Esophagus mucosa (tissue), 1 donor: ENCODE measurements at places on chromosomes 11 and 22. TPM values are rescaled to one million over a fixed set of nuclear protein-coding genes. Genes with fewer than 3 reads are reported as not detected.

DNA sequence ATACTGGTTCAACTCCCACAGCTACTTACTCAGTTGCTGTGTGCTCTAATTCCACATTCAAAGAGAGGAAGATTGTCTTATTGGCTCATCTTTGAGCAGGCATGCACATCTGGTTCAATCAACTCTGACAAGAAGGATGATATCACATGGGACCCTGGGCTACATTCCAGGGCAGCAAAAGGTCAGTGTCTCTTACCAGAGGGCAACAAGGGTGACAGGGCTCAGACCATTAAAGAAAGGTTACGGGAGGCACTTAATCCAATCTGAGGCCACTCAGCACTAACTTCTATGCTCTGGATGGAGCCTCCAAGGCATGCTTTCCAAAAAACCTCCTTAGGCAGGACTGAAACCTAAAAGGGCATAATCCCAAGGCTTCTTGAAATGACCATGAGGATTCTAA, 549.4 kb upstream of the API5 start:
- ATAC-seq: no peak

GRCh38 chr22:45271667-45272201, 13.0 kb upstream of the UPK3A start:
- no peak for ATAC-seq

GRCh38 chr11:46321757-46322156, 25.5 kb upstream of the DGKZ start:
- peak; percentile 39 for ATAC-seq

DNA sequence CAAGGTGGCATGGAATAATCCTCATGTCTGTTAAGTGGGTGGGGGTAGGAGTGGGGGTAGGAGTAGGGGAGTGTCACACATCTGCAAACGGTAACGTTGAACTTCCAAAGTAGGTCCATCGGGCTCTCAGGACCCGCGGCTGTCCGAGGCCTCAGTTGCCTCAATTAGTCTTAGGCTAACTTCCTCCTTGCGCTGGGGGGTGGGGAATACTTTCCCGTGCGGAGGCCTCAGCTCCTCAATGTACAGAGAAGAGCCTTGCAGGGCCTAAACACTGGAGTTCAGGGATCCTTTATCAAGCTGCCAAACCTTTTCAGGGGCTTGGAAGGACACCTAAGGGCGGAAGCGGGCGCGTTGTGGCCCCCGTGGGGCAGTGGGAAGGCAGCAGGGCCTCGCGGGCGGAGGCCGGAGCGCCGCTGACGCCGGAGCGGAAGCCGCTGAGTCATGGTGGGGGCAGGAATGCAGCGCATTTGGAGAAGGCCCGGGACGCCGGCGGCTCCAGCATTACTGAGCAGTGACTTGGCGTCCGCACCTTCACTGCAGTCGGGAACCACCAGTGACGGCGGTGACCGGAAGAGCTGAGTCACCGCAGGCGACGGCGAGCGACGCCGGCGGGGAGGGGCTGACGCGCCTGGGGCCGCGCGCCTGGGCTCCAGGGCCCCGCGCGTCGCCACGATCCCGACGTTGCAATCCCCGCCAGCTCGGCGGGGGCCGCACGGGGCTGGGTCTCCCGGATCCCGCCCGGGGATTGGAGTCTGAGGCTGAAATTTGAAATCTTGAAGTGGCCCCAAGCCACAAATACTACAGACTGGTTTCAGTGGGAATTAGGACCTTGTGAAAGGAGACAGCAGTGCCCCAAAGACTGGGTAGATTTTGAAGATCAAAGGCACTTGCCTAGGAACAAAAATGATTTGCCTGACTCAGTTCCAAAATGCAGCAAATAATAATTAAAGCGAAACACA, 20.2 kb upstream of the IPO7 start:
- ATAC-seq: peak; percentile 98

- no peak for ATAC-seq
These were observed 1.7 kb upstream of the RCOR2 start for GRCh38 chr11:63918507-63919191.

DNA sequence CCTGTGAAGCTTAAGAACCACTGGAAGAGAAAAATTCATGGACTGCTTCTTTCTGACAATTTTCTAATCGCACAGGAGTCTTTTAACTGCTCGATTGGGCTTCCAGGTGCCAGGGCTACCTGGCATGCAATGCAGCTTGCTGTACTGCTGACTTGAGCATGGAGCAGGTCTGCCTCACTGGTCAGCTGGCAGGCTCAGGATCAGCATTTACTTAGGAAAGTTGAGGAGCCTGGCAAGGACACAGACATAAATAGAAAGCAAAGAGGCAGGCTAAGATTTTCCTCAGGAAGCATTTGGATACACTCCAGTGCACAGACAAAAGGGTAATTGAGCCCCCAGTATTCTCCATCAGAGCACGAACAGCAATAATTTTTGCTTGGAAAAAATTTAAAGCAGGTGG, 163.5 kb downstream of the CSNK2A3 start:
- ATAC-seq: no peak

- ATAC-seq: no peak
These were observed 2.2 kb upstream of the APOBEC3H start for GRCh38 chr22:39094717-39095389.

DNA sequence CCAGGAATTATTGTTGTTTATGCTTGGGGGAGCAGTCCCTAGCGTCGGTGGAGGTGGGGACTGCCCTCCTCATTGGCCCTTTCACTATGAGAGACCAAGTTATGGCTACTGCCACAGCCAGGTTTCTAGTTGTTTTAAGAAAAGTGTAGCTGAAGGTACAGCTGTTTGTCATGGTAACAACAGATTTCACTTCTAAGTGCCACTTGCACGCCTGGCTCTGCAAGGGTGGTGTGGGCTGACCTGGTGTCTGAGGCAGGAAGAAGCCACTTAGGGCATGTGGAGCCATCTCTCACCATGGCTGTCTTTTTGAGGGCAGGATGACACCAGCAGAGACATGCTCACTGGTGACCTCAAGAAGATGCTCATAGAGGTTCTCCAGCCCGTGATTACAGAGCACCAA, 46.3 kb upstream of the MPEG1 start:
- ATAC-seq: no peak

DNA sequence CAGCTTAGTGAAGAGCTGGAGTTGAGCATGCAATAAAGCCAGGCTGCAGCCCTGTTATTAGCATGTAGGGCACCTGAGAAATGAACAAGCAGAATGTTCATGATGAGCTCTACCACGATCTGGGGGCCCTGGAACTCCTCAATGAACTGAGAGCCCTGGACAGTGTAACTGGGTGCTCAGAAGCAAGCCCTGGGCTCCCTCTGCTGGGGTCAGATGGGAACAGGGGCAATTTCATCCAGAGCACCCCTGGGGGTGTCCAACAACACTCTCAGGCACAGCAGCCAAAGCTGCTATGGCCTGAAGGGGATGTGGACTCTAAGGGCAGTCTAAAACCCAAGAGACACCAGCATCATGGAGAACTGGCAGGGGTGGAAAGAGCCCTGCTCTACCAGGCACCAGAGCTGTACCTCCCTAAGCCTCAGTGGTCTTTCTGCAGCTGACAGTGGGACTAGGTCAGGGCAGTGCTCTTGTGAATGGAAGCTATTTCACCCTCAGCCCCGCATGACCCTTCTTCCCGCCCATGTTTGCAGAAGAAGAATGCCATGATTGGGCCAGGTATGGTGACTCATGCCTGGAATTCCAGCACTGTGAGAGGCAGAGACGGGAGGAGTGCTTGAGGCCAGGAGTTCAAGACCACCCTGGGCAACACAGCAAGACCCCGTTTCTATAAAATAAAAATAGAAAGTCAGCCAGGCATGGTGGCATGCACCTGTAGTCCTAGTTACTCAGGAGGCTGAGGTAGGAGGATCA, 28.9 kb downstream of the THOC5 start:
- ATAC-seq: peak; percentile 52

- ATAC-seq: no peak
These were observed 41.6 kb downstream of the C11orf71 start for GRCh38 chr11:114358716-114359115.

The BACE1 gene
- total RNA-seq: 17.5 TPM

The SEZ6L gene
- 0.04 TPM for total RNA-seq

The PIH1D2 gene
- 1.6 TPM for total RNA-seq

The MOGAT2 gene
- total RNA-seq: 0.60 TPM

The SNRPD3 gene
- 72.7 TPM for total RNA-seq

The LRRC32 gene
- total RNA-seq: 9.0 TPM

The DGCR6L gene
- 34.8 TPM for total RNA-seq
